Stimulated activated CD8-positive, alpha-beta memory T cell treated with anti-CD3 and anti-CD28 coated beads, Interleukin-2, amount 100 ng/mL, for 1 hour (primary cell): ENCODE measurements at places on chromosomes 3 and 15.

GRCh38 chr3:118199044-118199443 is 835.6 kb downstream of the IGSF11 start:
- no peak for DNase-seq

DNA sequence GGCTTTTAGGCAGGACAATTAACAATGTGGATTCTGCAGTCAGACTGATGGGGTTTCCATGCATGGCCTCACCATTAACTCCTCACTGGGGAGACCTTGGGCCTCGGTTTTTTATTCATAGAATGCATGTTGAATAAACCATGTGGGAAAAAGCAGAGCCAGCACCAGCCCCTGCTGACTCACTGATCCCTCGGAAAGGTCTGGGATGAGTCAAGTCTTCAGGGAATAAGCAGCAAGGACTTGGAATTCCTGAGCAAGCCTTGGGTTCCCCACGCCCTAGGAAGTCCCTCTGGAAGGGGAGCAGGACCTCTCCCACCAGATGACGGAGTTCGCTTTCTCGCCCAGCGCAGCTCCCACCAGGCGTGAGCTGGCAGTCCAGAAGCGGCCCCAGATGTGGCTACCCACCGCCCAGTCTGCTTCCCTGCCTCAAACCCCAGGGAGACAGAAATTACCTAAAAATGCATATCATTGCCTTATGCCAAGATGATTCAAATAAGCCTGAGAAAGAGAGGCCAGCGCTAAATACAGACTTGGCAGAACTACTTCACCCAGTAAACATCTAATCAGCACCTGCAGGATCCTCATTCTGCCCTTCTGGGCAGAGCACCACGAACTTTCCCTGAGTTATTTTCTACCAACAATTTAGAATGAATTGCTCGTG is 45.4 kb downstream of the BTD start:
- no peak for DNase-seq

- DNase-seq: no peak
Observed at GRCh38 chr3:188241072-188241471, 87.1 kb downstream of the LPP start.

DNA sequence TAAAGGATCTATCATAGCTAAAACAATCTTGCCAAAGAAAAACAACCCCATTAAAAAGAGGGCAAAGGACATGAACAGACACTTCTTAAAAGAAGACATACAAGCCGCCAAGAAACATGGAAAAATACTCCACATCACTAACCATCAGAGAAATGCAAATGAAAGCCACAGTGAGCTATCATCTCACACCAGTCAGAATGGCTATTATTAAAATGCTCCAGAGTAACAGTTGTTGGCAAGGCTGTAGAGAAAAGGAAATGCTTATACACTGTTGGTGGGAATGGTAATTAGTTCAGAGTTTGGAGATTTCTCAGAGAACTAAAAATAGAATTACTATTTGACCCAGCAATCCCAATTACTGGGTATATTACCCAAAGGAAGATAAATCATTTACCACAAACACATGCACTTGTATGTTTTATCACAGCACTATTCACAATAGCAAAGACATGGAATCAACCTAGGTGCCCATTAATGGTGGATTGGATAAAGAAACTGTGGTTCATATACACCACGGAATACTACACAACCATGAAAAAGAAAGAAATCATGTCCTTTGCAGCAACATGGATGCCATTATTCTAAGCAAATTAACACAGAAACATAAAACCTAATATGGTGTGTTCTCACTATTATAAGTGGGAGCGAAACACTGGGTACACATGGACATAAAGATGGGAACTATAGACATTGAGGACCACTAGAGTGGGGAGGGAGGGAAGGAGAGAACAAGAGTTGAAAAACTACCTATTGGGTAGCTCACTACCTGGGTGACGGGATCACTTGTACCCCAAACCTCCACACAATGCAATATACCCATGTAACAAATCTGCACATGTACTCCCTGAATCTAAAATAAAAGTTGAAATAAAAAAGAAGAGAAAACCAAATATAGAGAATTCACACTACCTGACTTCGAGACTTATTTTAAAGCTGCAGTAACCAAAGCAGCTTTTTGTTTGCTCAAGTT is 32.6 kb downstream of the ITGA11 start:
- DNase-seq: no peak

DNA sequence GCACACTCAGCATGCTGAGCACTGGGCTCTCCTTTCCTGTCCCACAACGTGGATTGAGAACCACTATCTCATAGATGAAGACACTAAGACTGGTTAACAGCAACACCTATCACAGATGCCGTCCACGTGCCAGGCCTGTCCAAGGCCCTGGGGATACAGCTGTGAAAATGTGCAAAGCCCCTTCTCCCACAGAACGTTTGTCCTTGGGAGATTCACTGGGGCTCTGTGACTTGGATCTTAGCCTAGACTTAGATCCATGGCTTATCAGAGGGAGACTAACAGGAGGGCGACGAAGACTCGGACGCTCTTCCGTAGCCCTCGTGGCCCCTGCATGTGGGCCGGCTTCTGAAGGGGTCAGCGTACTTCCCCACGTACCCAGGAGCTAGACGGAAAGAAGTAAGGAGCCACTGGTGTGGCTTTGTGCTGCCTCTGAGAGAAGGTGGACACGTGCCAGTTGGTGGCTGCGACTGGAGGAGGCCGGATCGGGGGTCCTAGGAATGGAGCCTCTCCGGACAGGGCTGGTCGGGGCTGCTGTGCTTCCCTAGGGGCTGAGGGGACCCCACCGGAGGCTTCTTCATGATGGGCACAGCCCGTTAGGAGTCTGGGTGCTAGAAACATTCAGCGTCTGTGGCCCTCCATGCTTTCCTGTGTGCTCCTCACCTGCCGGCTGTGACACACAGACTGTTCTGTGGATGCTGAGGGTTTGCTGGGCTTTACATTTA is 964 bp downstream of the NRROS start:
- DNase-seq: no peak

GRCh38 chr15:72047020-72047419 is 70.9 kb downstream of the MYO9A start:
- DNase-seq: no peak
